ENCODE measurements at places on chromosomes 6 and 20.
A peak's percentile ranks its signal among the peaks of the same experiment; 100 is the strongest.

DNA sequence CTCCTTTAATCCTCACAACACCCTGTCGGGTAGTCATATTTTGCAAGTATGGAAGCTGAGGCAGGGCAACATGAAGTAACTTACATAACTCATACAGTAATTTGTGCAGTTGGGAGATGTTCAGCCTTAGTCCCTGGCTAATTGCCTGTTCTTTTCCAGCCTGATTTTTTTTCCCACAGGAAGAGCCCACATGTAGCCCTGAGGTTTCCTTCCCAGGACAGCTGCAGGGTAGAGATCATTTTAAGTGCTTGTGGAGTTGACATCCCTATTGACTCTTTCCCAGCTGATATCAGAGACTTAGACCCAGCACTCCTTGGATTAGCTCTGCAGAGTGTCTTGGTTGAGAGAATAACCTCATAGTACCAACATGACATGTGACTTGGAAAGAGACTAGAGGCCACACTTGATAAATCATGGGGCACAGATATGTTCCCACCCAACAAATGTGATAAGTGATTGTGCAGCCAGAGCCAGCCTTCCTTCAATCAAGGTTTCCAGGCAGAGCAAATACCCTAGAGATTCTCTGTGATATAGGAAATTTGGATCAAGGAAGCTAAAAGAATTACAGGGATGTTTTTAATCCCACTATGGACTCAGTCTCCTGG is 5.0 kb upstream of the BTN2A1 start:
- no peak for DNase-seq

DNA sequence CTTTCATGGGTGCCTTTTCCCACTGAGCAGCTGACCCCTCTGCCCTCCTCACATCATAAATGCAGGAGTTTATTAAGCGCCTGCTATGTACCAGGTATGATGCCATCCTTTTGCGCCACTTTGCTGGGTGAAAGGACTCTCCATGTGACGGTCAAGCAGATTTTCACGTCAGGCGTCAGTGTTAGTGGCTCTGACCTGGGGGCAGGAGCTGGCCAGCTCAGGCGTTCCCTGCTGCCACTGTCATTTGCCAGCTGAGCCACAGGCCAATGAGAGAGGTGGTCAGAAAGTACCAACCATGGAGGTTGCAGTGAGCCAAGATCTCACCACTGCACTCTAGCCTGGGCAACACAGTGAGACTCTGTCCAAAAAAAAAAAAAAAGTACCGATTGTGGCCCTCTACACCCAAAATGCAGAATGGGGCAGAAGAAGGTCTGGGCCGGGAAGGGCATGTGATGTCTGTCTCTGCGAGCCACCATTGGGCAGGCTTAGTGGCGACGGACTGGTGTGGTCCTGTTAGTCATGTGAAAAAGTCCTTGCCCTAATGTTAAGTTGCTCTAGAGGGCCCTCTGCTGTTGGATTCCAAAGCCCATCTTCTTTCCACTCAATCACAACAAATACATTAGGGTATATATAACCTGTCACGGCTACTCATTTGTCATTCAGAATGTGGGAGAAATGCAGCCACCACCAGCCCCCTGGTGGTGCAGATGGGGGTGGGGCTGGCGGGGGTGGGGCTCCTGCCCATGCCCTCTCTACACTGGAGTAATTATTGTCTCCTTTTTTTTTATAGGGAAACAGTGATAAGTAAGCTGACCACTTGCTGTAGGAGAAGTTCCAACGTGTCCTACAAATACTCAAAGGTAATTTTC is 18.4 kb upstream of the SLC22A1 start:
- peak; percentile 22 for DNase-seq

- peak; percentile 80 for DNase-seq
Measured at GRCh38 chr6:105981002-105981887, 104.9 kb upstream of the PRDM1 start.

DNA sequence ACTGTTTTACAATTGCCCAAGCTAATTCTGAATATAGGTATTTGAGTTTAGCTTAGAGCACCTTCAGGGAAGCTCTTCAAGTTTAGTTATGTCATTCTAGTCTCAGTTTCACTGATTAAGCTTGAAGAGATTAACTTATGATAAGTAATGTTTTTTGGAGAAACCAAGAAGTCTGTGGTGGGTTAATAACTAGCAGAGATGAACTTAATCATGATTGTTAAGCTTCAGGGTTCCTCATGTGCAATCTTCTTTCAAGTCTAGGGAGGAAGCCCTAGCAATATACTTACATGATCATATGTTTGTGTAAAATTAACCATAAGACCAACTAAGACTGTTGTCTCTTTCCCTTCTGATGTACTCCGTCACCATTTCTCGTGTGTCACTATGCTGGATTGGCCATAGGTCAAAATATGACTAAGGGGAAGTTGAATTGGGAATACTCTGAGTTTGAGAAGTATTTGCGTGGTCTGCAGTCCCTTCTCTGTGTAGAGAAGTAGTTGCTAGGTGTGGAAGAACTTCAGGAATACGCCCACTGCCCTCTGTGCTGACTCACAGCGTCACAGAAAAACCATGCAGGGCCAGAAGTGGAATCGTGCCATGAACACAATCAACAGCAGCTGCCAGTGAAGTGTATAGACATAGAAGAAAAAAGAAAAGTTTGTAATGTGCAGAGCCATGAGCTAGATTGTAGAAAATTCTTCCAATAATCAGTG is 88.3 kb downstream of the SH3BGRL2 start:
- no peak for DNase-seq

DNA sequence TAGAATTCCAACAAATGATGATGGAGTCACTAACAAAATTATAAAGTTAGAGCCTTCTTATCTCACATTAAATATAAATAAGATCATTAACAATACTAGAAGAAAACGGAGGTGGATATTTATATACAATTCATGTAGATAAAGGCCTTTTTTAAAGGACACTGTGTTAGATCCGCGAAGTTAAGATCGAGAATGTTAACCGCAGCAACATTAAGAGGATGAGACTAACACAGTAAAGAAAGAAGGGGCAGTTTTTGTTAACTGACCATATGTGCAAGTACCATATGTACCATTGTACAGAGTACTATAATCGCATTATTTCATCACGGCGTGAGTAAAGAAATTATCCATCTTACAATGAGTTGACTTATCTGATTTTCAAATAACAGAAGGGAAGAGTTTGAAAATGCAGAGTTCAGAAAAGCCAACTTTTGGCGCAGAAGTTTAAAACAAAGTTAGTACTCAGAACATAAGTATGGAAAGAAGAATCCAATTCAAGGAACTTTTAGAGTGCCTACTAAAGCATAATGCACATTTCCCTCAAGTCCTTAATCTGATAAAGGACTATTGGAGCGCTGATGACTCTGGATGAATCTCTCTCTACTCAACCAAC is 1.4 kb downstream of the FBXL4 start:
- no peak for DNase-seq

DNA sequence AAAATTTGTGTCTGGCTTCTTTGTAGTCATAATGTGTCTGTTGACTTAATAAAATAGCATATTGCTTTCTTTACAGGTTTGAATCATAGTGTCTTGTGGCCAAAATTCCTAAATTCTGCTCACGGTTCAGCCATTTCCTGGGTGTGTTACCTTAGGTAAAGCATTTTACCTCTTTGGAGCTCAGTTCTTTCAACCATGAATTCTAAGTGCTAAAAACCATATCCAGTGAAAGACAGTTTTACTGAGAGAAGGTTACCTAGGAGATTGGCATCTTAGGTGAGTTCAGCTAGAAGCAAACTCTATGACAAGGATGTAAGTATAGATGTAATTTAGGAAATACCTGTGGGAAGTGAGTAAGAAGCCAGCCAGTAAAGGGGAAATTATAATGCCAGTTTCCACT is 20.7 kb downstream of the CRYBG1 start:
- DNase-seq, result no peak

DNA sequence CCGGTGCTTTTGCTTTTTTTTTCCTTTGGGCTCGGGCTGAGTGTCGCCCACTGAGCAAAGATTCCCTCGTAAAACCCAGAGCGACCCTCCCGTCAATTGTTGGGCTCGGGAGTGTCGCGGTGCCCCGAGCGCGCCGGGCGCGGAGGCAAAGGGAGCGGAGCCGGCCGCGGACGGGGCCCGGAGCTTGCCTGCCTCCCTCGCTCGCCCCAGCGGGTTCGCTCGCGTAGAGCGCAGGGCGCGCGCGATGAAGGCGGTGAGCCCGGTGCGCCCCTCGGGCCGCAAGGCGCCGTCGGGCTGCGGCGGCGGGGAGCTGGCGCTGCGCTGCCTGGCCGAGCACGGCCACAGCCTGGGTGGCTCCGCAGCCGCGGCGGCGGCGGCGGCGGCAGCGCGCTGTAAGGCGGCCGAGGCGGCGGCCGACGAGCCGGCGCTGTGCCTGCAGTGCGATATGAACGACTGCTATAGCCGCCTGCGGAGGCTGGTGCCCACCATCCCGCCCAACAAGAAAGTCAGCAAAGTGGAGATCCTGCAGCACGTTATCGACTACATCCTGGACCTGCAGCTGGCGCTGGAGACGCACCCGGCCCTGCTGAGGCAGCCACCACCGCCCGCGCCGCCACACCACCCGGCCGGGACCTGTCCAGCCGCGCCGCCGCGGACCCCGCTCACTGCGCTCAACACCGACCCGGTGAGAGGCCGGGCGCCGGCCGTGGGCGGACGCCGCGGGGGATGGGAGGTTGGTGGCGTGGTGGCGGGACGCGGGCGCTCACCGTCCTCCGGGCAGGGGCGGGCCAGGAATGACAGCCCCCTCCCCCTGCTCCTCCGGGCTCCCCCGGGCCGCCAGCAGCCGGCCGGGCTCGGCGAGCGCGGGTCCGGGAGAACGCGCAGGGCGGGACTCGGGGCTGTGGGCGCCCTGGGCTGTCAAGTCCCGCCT is 606 bp downstream of the ID4 start:
- DNase-seq, result no peak

GRCh38 chr6:79427721-79428120 is 109.5 kb downstream of the LCA5 start:
- DNase-seq, result no peak

- no peak for DNase-seq
Measured at GRCh38 chr20:20894753-20895152, 182.3 kb upstream of the RALGAPA2 start.

DNA sequence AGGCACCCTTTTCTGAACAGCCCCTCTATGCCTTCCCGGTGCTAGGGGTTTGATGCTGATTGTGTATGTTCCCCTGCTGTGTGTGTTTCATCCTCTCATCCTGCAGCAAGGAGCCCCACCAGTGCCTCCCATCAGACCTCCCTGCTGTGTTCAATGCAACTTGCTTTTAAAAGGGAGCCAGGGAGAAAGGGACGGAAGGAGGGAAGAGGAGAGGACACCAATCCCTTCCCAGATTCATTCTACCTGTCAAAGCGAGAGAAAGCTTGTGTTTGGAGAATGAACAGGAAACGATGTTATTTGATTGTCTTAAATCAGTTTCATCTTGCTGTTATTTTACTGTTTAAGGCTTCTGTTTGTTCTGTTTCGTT is 259.2 kb downstream of the ADGB start:
- DNase-seq, result no peak

DNA sequence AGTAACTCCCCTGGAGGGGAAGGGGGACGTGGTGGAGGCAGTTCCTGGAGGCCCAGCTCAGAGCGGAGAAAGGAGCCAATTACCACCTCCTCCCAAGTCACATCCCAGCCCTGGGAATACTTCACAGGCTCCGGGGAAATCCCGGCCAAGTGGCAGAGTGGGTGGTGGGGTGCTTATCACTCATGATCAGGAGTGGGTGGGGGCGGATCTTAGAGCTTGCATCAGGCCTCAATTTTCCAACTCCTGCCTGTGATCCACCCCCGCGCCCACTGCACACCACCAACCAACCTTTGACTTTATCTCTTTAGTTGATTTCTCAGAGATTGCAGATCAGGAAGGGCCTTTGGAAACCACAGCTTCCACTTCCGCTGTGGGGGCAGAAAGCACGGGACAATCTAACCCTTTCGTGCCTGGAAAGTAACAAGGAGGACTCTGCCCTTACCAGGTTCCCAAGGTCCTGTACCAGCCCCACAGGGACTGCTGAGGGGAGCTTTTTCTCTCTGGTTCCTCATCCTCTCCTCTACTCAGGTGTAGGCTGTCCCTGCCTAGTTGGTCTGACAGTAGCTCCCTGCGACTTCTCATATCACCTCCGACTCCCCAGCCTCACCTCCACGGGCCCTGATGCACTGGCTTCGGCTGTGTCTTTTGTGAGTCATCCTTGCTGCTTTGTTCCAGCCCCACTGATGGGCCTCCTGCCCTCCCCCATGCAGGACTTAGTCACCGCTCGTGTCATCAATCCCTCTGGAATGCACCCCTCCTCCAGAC is 24.9 kb upstream of the IER3 start:
- peak; percentile 87 for DNase-seq

- no peak for DNase-seq
Measured at GRCh38 chr6:45961125-45961524, 54.5 kb downstream of the CLIC5 start.

DNA sequence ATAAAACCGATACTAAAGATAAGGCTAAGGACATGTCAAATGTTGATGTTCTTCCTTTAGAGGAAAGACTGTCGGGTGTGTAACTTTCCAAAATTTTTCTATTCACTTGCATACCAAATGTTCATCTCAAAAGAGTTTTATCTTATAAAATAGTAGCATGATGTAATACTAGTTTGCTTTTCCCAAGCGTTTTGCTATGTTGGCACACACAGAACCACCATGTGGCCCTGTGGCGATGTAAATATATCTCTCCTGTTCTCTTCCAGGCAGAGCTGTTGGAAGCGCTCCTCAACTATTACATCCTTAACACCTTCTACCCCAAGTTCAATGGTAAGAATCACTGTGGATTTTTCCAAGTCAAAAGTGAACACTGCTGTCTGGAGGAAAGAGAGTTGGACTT is 26.5 kb downstream of the LBP start:
- DNase-seq, result no peak

- DNase-seq, result no peak
Measured at GRCh38 chr6:163720460-163721235, 306.1 kb downstream of the QKI start.

Data from suppressor macrophage treated with lipopolysaccharide for 4 hours (primary cell).